ENCODE measurements at places on chromosomes 4 and X.

DNA sequence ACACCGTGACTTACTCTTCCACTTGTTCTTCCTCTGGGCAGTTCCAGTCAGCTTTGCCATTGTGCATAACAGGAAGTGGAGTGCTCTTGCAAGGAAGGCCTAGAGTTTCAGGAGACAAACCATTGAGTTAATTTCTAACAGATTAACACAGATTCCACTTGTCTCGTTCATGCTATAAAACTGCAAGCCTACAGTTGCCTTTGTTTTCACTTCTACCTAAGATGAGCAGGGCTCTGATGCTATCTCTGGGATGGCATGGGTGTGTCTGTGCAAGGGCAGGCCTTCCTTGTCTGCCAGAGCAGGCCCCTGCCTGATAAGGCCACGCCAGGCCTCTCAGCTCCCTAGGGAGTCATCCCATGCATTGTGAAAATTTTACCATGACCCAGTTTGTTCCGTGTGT lies 67.7 kb upstream of the PGRMC2 start:
- DNase-seq: no peak

GRCh38 chr4:178026999-178027398 lies 584.8 kb upstream of the AGA start:
- DNase-seq: no peak

GRCh38 chr4:185101354-185101890 lies 41.6 kb upstream of the SLC25A4 start:
- no peak for DNase-seq

- no peak for DNase-seq
Measured at GRCh38 chr4:2256781-2257191, 5.1 kb downstream of the MXD4 start.

DNA sequence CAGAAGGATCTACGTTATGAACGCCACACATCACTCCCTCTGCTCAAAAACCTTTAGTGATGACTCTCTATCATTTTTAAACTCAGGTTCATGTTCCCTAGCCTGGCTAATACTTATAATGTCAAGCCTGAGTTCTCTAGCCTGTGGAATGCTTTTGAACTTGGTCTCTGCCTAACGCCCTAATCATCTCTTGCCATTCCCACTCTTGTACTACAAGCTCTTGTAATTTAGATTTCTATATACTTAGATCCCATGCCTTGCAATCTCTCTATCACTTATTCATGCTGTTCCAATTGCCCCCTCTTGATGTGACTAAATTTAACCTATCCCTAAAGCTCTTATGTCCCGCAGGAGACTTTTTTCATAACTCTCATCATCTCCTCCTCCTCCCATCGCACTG lies 40.3 kb downstream of the SLC4A4 start:
- DNase-seq: no peak

DNA sequence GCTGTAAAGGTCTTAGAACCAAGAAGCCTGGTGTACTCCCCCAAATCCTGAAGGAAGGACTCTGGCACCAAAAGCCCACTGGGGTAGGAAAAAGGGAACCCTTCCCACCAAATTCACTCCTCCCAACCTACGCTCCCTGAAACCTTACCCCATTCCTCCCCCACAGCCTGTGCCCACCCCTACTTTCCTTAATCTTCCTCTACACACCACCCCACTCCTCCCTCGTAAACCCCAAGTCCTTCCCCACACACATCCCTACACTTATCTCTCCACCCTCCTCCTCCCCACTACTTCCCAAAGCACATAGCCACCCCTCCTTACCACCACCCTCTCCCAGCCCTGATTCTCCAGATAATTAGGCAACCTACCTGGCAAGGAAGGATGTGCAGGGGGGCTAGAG lies 1.7 kb downstream of the ZMYM3 start:
- DNase-seq: no peak

- DNase-seq: no peak
Measured at GRCh38 chr4:16442296-16442695, 216.0 kb upstream of the TAPT1 start.

DNA sequence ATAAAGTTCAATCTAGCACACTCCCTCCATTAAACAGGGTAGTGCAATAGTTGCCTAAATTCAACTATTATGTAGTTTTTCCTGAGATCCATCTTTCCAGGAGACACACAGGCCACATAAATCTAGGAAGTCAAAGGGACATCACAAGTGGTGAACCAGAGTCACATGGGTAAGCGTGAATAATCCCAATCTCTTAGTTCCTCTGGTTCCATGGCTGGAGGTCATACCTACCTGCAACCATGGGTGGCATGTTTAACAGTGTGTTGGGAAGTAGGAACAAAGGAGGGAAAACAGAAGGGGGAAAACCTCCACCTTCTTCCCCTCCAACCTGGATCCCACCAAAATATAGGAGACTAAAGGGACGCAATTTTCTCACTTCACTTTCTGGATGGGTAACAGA lies 2651.6 kb downstream of the ARAP2 start:
- DNase-seq: no peak

DNA sequence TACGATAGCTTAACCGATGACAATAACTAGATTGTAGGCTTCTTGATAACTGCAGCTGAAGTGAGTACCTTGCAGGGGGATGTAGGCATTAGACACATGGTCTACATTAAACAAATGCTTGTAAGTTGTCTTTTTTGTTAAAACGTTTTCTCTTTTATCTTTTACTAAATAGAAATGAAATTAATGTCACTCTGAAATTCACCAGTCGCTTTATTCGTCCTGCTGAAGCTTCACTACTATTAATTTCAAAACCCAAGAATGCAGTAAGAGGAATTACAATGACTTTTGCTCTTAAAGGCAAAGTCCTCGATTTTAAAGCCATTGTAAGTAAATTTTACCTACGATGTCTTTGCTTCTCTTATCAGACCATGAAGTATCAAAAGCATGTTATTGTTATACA lies 239.7 kb downstream of the CFAP47 start:
- no peak for DNase-seq

GRCh38 chr4:142567620-142568451 lies 278.3 kb downstream of the INPP4B start:
- DNase-seq: no peak

DNA sequence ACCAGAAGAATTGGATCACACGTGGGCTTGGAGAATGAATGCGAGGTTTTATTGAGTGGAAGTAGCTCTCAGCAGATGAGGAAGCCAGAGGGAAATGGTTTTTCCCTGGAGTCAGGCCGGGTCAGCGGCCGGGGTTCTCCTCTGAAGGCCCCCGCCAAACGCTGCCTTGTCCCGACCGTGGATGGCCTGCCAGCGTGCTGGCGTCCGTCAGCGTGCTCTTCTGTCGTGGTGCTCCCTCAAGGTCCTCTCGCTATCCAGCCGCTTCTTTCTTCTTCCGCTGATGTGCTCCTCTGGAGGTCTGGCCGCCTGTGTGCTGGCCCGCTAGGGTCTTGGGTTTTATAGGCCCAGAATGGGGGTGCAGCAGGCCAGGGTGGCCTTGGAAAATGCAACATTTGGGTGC lies 632.2 kb downstream of the TRAM1L1 start:
- DNase-seq: no peak

Measured in vagina (tissue), 2 donors.